Stomach (tissue), 19 donors: ENCODE measurements at places on chromosomes 6 and 20. TPM values are rescaled to one million over a fixed set of nuclear protein-coding genes. Genes with fewer than 3 reads are reported as not detected.
A peak's percentile ranks its signal among the peaks of the same experiment; 100 is the strongest.

DNA sequence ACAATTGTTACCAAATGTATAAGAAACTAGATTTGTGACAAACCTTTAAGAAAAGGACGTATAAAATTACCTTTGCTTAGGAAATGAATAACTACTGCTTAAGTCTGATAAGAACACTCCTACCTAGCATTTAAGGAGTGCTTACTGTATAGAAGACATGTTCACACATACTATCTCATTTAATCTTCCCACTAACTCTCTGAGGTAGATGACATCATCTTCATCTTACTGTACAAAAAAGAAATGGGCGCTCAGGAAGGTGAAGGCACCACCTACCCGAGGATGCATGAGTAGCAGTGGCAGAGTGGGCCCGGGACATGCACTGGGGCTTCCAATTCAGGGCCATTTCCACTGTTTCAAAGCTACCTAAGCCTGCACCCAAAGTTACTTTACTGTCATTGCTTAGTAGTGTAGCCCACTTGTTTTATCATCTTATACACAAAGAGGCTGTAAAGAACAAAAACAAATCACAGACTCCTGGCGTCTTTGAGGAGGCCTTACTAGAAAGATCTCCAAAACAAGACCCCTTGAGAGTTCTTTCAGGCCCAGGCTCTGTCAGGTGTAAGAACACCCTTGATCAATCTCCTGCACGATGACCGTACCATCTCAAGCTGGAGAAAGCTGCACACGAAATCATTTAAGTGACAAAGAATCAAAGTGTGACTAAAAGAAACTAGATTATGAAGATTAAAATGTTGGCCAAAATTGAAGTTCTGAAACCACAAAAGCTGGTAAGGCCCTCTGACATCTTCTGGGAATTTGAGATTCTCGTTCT, 128.0 kb downstream of the INSM1 start:
- DNase-seq: no peak

DNA sequence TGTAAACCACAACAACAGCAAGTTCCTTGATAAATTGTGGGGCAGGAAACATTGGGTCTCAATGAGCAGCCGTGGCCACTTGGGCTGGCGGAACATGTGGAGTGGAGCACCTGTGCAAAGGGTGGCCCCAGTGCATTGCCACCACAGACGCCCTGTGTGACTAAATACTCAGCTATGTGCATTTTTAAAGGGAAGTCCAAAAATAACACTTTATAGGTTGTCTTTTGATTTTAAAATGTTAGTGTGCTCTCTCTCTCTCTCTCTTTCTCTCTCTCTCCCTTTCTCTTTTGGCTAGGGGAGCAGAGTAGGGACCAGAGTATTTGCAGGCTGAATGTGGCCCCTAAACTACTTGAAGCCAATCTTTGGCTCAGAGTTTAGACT, 236.3 kb downstream of the BCAS1 start:
- DNase-seq: no peak

The C2 gene
- 1.7 TPM for total RNA-seq

DNA sequence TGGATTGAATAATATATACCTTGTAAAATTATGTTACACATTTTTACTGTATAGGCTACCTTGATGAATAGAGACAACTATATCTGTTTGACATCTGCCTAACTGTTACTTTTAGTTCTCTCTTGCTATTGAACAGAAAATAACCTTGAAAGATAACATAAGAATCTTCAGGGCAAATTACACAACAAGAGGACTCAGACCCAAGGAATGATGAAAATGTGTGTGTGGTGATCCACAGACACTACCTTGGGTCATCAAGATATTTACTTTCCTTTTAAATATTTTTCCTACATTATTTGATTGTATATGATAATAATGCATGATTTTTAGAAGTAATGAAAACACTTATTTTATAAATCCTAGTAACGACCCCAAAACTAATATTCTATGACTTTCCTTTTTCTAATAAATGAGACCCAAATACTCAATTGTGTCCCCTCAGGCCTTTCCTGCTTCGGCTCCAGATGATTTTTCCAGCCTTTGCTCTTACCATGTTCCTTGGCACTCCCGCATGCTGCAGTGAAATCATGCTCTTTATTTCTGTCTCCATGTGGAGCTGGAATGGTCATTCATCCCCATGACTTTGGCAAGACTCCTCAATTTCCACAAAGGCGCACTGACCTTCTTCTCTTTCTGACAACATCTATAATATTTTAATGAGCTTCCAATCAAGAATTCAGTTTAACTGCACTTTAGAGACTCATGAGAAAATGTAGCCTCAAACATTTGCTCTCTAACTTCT, 187.6 kb downstream of the EPM2A start:
- peak; percentile 38 for DNase-seq

The RRP36 gene
- total RNA-seq: 37.1 TPM

The LY6G5B gene
- not detected for total RNA-seq

- DNase-seq: no peak
Observed at GRCh38 chr6:110366975-110367374, 8.8 kb upstream of the METTL24 start.

DNA sequence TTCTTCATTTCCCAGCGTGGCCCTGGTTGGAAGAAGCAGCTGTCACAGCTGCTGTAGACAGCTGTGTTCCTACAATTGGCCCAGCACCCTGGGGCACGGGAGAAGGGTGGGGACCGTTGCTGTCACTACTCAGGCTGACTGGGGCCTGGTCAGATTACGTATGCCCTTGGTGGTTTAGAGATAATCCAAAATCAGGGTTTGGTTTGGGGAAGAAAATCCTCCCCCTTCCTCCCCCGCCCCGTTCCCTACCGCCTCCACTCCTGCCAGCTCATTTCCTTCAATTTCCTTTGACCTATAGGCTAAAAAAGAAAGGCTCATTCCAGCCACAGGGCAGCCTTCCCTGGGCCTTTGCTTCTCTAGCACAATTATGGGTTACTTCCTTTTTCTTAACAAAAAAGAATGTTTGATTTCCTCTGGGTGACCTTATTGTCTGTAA, 292.7 kb downstream of the ESR1 start:
- DNase-seq: no peak

- peak; percentile 68 for DNase-seq
Observed at GRCh38 chr20:59004763-59005522, 2.1 kb downstream of the CTSZ start.

The GHRH gene
- not detected for total RNA-seq

GRCh38 chr6:18436341-18436740, 49.2 kb downstream of the RNF144B start:
- DNase-seq: no peak

- peak; percentile 66 for DNase-seq
Observed at GRCh38 chr20:23245553-23246181, 104.9 kb upstream of the NXT1 start.

DNA sequence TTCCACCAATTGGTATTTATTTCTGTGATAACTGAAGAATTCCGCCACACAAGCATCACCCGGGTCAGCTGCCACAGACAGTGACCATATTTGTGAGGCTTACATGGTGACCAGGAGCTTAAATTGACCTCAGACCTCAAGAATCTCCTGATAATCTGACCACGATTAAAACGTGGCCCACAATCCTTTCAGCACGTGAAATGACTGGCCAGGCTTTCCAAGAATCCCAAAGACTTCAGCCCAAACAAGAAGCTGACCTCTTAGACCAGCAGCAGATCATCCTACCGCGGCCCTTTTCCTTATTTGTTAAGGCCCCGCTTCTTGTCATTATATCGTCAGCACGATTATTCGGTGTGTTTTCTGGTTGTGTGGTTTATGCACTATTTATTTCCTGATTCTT, 45.6 kb upstream of the CD93 start:
- no peak for DNase-seq

The APCDD1L gene
- total RNA-seq: 2.0 TPM

DNA sequence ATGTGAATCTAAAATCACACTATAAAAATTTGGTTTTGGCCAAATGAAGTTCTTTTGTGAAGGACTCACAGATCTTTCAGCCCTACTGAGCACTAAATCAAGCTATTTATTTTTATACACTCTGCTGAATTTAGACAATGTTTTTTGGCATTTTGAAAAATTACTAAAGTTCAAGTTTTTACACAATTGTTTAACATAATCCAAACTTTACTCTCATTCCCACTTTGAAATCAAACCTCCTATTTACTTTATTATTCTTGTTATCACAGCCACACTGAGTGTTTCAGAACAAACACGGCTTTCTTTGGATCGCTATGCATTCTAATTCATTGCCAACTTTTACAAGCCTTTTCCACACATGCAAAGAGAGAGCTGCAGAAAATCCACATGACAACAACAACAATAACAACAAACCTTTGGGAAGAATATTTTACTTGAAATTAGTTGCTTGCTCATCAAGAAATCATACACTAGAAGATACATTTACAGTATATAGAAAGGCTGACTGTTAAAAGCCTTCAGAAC, 49.1 kb upstream of the TMEM30A start:
- DNase-seq: peak; percentile 27

The DPPA5 gene
- not detected for total RNA-seq

GRCh38 chr6:127775371-127775770, 125.5 kb downstream of the THEMIS start:
- no peak for DNase-seq

- DNase-seq: no peak
Observed at GRCh38 chr6:74066168-74066871, 370.3 kb downstream of the CD109 start.

DNA sequence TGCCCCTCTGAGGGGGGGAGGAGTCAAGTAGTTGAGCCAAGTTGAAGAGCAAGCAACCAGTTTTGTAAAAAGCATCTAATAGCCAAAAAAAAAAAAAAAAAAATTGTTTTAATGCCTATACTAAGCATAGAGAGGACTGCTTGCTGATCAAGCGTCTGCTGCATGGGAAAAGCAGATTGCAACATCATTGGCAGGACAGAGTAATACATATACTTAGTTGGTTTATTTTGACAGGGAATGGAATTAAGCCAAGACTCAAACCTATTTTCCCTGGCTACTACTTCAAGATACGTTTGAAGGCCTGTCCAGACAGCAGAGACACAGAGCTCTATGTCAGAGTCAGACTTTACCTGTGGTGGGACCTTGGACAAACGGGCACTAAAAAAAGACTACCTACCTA, 120.5 kb downstream of the RTN4IP1 start:
- DNase-seq: no peak

The DEFB116 gene
- total RNA-seq: not detected

- no peak for DNase-seq
Observed at GRCh38 chr6:32173051-32173727, 2.7 kb downstream of the AGPAT1 start.

DNA sequence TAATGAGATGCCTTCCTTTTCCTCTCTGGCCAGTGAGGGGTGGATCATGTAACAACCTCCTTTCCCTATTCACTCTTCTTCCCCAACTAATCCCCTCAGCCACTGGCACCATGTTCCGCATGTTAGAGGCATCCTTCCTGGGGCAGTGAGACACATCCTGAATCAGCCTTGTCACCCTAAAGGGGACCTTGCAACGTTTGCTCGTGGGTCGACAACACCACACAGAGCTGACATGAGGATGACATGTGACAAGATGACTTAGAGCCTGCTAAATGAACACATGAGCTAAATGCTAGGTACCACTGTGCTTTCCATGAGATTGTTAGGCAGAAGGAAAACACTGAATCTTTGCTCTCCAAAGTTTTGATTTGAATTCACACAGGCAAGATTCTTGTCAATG, 129.2 kb downstream of the ATXN1 start:
- DNase-seq: no peak

GRCh38 chr6:145015739-145016558, 719.4 kb downstream of the EPM2A start:
- peak; percentile 41 for DNase-seq

GRCh38 chr6:78909391-78909790, 42.0 kb downstream of the IRAK1BP1 start:
- peak; percentile 20 for DNase-seq

The UST gene
- 16.7 TPM for total RNA-seq

The TULP1 gene
- total RNA-seq: not detected

GRCh38 chr6:26012061-26012460, 49.5 kb downstream of the TRIM38 start:
- DNase-seq: no peak

The SLC35D3 gene
- total RNA-seq: not detected

GRCh38 chr20:2585811-2586210, 49.4 kb downstream of the TMC2 start:
- no peak for DNase-seq

GRCh38 chr6:169173532-169174268, 79.9 kb downstream of the THBS2 start:
- no peak for DNase-seq

- no peak for DNase-seq
Observed at GRCh38 chr6:26116267-26116666, 29.0 kb downstream of the HFE start.

The BPI gene
- not detected for total RNA-seq

The THEMIS gene
- total RNA-seq: 0.89 TPM
